KBM-7 (cell line): ENCODE measurements at places on chromosomes 1 and 21.

GRCh38 chr1:8378178-8378577, 60.3 kb downstream of the SLC45A1 start:
- peak; percentile 18 for DNase-seq

- DNase-seq = no peak
These were observed 47.7 kb downstream of the PPIAL4G start for GRCh38 chr1:148435406-148435805.

DNA sequence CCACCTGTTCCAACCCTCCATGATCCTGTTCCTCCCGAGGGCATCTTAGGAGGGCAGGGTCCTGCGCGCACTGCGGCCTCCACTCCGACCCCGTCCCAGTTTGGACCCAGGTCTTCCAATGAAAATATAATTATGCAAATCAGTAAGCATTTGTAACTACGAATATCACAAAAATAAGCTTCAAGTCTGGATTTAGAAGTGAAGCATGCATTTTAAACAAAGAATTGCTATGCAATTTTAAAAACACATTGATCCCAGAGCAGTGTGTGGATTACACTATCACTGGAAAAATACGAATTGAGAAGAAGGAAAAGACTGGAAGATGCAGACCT, 673 bp downstream of the PRMT2 start:
- no peak for DNase-seq

DNA sequence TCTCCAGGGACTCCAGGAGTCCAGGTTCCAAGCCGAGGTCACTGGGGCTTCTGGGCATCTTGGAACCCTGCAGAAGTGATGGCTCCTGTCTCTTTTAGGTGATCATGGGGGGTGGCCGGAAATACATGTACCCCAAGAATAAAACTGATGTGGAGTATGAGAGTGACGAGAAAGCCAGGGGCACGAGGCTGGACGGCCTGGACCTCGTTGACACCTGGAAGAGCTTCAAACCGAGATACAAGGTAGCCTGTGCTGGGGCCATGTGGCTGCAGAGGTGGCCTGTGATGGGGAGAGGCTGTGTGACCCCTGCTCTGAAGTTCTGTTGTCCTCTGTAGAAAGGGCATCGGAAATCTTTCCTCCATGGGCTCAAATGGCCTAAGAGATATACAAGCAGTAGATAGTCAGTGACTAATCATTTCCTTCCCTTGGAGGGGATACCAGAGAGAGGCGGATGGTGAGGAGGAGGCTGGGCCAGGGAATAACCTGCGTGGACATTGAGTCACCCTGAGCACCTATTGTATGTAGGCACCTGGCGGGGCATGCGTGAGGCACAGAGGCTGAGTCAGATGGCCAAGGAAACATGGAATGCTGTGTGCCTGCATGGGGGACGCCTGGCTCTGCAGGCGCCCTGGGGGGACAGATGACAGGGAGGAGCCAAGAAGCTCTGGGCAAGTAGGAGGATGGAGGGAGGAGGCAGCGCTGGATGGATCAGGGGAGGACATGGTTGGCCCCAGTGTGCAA, 59.0 kb downstream of the ALPL start:
- no peak for DNase-seq

DNA sequence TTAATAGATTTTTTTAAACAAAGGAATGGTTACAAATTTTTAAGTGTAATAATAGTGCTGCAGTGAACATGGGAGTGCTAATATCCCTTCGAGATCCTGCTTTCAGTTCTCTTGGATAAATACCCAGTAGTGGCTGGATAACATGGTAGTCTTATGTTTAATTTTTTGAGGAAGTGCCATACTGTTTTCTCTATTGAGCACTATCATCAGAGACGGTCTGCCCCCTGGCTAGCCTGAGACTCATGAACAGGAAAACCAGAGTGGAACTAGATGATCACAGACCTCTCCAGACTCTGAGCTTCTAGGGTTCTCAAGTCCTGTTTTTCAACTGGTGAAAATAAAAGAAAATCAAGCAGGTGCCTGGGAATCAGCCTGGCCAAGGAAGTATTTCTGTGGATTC, 97.3 kb upstream of the MARK1 start:
- DNase-seq = no peak

DNA sequence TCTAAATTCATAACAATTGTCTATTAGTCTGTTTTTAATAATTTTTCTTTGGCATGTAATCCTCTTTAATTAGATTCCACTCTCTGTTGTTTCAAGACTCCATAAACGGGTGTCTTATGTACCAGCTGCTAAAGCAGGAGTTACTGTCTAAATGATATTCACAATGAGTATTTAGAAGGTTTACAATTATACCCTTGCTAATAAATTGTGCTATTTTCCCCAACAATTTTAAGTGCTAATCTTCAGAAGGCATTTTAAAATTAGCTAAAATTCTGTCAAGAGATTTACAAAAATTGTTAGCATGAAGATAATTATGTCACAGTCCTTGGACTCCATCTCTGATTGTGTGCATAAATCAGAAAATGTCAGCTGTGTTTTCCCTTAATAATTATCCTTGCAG, 83.7 kb downstream of the DPYD start:
- DNase-seq = no peak
